Lower lobe of right lung (tissue), 2 donors: ENCODE measurements at places on chromosomes 2 and 18. TPM values are rescaled to one million over a fixed set of nuclear protein-coding genes. Genes with fewer than 3 reads are reported as not detected.

MAP3K20 gene
- total RNA-seq: 40.8 TPM

PROM2 gene
- total RNA-seq: 6.0 TPM

EMX1 gene
- not detected for total RNA-seq

TSN gene
- 36.2 TPM for total RNA-seq

OSR1 gene
- total RNA-seq: 15.5 TPM

SKOR2 gene
- not detected for total RNA-seq

MOGAT1 gene
- 3.2 TPM for total RNA-seq

THAP4 gene
- total RNA-seq: 39.8 TPM

GALR1 gene
- not detected for total RNA-seq

SERPINB4 gene
- not detected for total RNA-seq

CPO gene
- not detected for total RNA-seq

SH3YL1 gene
- 42.2 TPM for total RNA-seq

ACMSD gene
- total RNA-seq: not detected

RFTN2 gene
- 4.3 TPM for total RNA-seq

CERS6 gene
- total RNA-seq: 21.8 TPM

VAMP8 gene
- 272 TPM for total RNA-seq

DLX2 gene
- total RNA-seq: not detected

PLGLB2 gene
- 1.8 TPM for total RNA-seq

PTPN4 gene
- 44.5 TPM for total RNA-seq

PLEKHH2 gene
- total RNA-seq: 42.0 TPM

NT5DC4 gene
- total RNA-seq: 0.53 TPM

NTSR2 gene
- total RNA-seq: not detected

TCF7L1 gene
- 17.1 TPM for total RNA-seq

AGXT gene
- not detected for total RNA-seq

RESP18 gene
- not detected for total RNA-seq

CIAO1 gene
- total RNA-seq: 62.3 TPM

IL1B gene
- 17.5 TPM for total RNA-seq

GULP1 gene
- total RNA-seq: 27.6 TPM

GFPT1 gene
- 59.9 TPM for total RNA-seq

AP1S3 gene
- 6.4 TPM for total RNA-seq

GREB1 gene
- 2.3 TPM for total RNA-seq

CAPN14 gene
- total RNA-seq: 0.15 TPM

MYO7B gene
- 5.2 TPM for total RNA-seq

SP9 gene
- total RNA-seq: not detected

CTAGE1 gene
- total RNA-seq: not detected

MAP3K19 gene
- 7.2 TPM for total RNA-seq

PID1 gene
- total RNA-seq: 48.0 TPM
